ENCODE measurements at places on chromosomes 11 and 22.

- no peak for DNase-seq
Measured at GRCh38 chr11:125799808-125800207, 11.9 kb downstream of the PATE3 start.

GRCh38 chr11:9947231-9947864 lies 283.5 kb downstream of the SWAP70 start:
- DNase-seq: no peak

DNA sequence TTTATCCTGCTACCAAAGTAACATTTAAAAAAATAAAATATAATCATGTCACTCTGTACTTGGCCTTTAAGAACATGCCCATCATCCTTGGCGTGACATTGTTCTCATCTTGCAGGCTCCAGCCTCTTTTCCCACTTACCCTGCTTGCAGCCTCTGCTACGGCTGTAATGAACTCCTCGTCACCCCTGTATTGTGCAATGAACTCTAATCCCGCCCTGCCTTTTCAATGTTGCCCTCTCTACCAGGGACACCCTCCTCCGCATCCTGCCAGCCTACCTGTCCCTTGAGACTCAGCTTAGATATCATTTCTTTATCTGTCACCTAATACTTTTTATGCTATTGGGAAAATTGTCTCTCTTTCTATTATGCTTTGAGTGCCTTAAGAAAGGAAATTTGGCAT lies 12.6 kb upstream of the MMP20 start:
- DNase-seq: no peak

DNA sequence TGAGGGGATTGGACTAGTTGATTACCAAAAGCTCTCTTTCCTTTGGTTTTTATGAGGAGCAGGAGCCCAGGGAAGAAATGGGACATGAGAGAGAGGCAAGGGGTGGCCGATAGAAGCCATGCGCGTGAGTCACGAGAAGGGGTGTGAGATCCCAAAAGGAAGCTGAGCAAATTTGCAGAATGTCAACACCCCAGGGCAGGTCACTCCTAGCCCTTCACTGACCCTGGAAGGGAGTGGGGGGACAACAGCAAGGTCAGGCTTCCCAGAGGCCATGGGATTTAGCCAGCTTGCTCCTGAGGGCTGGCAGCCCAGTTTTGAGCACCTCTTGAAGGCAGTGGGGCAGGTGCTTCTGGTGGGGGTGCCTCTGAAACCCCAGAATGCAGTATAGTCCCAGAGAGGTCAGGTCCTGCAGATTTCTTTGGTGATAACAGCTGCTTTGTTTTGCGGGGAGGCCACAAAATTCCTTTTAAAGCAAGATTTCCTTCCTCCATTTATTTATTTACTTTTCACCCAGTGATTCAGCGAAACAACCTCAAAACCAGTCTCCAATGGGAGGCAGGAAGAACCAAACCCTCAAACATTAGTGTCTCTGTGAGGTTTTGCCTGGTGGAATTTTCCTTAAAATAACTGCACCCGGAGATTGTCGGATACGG lies 40.1 kb upstream of the TIMP3 start:
- no peak for DNase-seq

DNA sequence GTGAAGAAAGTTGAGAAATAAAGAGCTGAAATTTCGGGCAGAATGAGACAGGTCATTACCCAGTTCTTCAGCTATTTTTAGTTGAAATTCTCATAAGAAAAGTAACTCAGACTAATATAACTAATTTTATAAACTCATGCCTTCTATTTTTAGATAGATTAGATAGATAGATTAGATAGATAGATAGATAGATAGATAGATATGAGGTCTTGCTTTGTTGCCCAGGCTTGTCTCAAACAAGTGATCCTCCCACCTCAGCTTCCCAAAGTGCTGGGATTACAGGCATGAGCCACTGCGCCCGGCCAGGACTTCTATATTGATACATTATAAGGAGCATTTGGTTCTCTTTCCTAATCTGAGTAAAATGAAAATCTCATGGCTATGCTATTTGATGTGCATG lies 26.9 kb upstream of the OR8G1 start:
- DNase-seq: no peak

- no peak for DNase-seq
Measured at GRCh38 chr11:79396001-79396400, 44.8 kb downstream of the TENM4 start.

- no peak for DNase-seq
Measured at GRCh38 chr11:123122852-123123251, 60.9 kb upstream of the HSPA8 start.

DNA sequence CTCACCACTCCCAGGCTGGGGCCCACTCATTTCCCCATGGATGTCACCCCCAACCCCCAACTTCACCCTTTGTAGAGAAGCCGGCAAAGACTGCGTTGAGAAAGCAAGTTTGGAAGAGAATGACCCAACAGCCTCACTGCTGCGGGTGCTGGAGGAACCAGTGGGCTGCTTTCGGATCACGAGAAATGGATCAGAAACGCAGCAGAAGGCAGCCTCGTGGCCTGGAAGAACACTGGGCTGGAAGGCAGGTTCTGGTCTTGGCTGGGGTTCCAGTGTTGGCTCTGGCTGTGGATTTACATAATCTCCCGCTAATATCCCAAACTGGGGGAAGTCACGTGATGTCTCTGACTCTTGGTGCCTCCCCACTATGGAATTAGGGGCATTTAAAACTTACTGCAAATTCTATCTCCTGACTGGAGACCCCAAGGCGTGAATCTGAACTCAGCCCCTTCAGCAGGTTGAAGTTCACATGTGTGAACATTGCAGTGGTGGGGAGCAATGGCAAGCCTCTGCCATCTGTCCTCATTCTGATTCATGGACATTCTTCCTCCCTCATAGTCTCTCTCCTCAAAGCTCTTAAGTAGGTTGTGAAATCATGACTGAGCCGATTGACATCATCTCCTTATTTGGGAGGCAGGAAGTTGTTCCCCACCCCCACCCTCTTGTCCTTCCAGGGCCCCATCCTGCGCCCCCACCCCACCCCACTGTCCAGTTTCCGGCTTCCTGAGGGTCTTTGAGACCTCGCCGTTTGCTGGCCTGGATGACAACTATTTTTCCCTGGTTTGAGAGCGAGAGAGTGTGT lies 37.0 kb upstream of the TIMP3 start:
- DNase-seq: no peak

GRCh38 chr11:59158206-59159068 lies 13.5 kb upstream of the DTX4 start:
- DNase-seq: peak; percentile 53

- no peak for DNase-seq
Measured at GRCh38 chr11:131894615-131895544, 524.5 kb downstream of the NTM start.

GRCh38 chr22:28480000-28480715 lies 199.5 kb downstream of the TTC28 start:
- DNase-seq: no peak

GRCh38 chr11:107301878-107302277 lies 155.7 kb downstream of the CWF19L2 start:
- DNase-seq: no peak

GRCh38 chr11:94315664-94316063 lies 11.3 kb downstream of the IZUMO1R start:
- DNase-seq: no peak

DNA sequence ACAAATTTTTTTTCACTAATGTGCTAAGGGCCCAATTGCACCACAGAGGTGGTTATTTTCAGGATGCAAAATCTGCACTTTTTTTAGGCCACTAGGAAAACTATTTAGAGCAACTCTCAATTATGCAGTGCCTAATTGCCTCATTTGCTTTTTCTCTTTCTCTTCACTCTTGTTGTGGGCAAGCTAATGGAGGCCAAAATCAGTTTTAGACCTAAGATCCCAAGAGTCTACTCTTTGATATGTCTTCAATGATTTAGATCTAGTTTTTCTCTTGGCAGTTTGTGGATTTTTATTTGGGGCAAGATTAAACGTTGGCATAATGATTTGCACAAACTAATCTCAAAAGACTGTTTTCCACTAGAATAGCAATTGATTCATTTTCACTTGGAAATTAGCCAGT lies 1996.9 kb downstream of the LRRC4C start:
- DNase-seq: no peak

GRCh38 chr11:10587388-10587787 lies 18.9 kb upstream of the LYVE1 start:
- DNase-seq: no peak

DNA sequence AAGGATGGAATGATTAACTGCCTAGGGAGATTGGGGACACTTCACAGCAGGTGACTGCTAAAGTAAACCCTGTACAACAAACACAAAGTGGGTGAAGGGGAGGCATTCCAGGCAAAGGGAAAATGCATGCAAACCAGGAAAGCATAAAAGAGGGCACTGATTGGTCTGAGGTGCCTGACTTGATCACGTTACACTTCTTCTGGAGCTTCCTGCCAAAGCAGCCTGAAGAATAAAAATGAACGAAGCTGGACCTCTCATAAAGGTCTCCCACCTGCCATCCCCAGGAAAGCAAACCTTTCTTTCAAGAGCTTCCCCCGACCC lies 46.7 kb upstream of the SCUBE2 start:
- DNase-seq: no peak

DNA sequence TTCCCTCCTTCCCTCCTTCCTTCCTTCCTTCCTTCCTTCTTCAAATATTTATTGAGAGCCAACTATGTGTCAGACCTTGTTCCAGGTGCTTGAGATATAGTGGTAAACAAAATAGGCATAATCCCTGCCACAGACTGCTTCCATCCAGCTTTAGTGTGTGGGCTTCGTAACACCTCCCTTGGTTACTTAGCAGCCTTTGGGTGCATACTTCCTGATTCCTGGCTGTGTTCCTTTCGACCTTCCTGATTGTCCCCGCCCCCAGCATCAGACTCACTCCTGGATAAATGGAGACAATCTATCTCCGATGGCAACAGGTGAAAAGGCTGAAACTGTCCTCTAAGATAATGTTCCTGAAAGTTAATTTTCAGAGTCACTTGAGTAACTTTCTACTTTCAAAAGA lies 13.5 kb downstream of the CCDC81 start:
- DNase-seq: no peak

DNA sequence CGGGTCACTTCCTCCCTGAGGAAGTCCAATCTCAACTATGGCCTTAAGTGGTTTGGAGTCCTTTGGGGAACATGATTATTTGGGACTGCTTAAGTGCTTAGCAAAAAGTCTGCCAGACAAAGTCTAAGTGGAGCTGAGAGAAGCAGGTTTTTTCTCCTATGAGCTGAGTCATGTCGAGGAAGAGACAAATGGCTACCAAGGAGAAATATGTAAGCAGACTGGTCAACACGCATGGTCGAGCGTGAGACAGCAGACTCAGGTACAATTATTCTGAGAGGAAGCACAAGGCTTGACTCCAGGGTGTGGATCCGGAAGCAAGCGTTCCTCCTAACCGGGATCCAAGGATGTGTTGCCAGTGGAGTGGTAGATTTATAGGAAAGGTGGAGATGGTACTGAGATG lies 30.6 kb downstream of the UBASH3B start:
- no peak for DNase-seq

DNA sequence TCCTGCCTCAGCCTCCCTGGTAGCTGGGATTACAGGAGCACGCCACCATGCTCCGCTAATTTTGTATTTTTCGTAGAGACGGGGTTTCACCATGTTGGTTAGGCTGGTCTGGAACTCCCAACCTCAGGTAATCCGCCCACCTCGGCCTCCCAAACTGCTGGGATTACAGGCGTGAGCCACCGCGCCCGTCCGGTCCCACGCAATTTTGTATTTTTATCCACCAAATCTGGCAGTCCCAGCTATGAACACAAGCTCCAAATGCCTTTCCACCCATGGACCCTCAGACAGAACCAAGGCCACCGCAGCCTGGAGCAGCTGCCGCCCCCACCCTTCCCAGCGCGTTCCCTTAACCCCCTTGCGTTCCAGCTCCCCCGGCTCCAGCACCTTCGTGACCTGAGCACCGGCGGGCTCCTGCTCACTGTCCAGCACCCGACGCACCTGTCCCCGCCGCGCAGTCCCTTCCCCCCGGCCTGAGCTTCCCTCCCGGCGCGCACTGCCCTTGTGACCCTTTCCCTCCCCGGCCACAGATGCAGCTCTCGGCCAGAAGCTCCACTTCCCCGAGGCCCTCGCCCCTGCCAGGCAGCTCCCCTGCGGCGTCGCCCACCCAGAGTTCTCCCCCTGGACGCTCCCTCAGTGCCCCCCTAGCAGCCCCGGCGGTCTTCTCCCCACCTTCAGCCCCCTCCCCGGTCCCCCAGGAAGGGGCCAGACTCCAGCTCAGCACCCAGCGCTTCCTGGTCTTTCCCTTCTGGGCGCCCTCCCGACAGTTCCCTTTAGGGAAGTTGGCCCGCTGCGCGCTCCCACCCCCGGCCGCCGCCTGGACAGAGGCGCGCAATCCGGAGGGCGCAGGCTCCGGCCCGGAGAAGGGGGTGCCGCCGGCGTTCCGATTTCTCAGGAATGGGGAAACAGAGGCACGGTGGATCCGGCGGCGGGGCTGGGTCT lies 5.6 kb upstream of the ZBED4 start:
- no peak for DNase-seq

DNA sequence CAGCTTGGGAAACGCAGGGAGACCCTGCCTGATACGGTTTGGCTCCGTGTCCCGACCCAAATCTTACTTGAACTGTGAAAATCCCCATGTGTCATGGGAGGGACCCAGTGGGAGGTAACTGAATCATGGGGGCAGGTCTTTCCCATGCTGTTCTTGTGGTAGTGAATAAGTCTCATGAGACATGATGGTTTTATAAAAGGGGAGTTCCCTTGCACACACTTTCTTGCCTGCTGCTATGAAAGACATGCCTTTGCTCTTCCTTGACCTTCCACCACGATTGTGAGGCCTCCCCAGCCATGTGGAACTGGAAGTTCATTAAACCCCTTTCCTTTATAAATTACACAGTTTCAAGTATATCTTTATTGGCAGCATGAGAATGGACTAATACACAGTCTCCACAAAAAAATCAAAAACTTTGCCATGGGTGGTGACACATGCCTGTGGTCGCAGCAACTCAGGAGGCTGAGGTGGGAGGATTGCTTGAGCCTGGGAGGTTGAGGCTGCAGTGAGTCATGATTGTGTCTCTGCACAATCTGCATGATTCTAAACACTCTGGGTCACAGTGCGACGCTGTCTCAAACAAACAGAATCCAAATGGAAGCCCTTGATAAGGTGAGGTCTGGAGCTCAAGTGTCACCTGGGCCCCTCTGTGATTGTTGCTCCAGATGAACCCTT lies 34.9 kb downstream of the SYN3 start:
- DNase-seq: no peak

DNA sequence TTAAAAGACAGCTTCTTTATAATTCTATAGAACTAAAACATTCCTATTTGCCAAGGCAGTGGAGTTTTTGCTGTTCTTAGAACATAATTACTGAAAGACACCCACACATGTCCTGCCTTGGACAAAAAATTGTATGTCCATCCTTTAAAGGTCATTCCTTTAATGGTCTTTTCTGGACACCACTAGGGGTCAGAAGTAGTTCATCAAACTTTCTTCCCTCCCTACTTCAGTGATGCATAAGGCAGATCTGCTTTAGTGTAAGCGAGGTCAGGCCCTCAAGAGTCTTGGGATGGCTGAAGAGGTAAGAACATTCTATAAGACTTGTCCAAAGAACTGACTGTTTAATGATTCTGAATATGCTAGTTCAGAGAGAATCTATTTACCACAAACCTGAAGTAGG lies 4.3 kb upstream of the OR51V1 start:
- peak; percentile 2 for DNase-seq

Data from NCI-H2081 (cell line).